Lung microvascular endothelial cell (primary cell): ENCODE measurements at places on chromosomes 13 and 19. TPM values are rescaled to one million over a fixed set of nuclear protein-coding genes. Genes with fewer than 3 reads are reported as not detected.
A peak's percentile ranks its signal among the peaks of the same experiment; 100 is the strongest.

FXYD3 gene
- total RNA-seq: not detected in 2 replicates

RGL3 gene
- total RNA-seq: 0.22 and 1.8 TPM in 2 replicates

FCHO1 gene
- total RNA-seq: 0.20 and 0.65 TPM in 2 replicates

DNA sequence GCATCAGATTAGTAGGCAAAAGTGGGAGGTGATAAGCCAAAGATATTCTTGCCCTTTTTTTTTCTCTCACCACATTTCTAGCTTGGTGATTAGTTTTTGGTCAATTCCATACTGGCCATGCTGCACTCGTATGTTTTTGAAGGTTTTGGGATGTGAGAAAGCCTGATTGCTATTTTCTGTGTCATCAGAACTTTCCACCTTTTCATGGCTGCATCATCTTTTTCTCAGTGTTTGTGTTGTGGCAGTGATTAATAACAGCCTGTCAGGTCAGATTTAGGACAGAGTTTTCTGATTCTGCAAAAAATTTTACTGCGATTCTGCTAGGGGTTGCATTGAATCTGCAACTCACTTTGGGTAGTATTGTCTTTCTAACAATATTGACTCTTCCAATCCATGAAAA lies 32.9 kb downstream of the PSG1 start:
- DNase-seq: no peak

DNA sequence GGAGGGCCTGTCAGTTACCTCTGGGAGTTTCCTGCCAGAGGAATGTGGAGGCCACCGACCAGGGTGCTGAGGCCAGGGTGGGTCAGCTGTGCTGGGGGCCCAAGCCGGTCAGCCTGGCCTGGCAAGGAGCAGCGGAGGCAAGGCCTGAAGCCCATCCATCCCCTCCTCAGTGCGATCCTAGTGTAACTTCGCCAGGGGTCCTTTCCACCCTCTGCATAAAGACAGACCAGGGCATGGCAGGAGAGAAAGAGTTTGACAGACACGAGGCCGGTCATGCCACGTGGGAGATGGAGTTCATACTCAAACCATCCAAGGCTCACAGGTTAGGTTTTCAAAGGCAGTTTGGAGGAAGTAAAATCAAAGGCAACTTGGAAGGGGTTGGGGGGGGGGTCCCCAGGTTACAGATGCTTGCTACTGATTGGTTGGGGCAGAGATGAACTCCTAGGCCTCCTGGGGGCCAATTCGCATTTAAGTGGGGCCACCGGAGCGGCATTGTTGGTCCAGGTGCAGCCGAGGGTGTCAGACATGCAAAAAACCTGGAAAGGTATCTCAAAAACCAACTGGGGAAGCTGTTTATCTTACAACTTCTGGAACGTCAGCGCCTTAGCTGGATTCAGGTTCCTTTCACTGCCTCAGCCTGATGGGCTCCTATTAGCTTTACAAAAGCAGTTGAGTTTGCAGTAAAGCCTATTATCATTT lies 36.8 kb upstream of the DPRX start:
- DNase-seq: no peak

CPB2 gene
- not detected in 2 replicates for total RNA-seq

ATCAY gene
- total RNA-seq: not detected in 2 replicates

GRCh38 chr19:18504886-18505610 lies 16.8 kb downstream of the ELL start:
- no peak for DNase-seq

GRIN2D gene
- 0.20 and 0.22 TPM in 2 replicates for total RNA-seq

DNA sequence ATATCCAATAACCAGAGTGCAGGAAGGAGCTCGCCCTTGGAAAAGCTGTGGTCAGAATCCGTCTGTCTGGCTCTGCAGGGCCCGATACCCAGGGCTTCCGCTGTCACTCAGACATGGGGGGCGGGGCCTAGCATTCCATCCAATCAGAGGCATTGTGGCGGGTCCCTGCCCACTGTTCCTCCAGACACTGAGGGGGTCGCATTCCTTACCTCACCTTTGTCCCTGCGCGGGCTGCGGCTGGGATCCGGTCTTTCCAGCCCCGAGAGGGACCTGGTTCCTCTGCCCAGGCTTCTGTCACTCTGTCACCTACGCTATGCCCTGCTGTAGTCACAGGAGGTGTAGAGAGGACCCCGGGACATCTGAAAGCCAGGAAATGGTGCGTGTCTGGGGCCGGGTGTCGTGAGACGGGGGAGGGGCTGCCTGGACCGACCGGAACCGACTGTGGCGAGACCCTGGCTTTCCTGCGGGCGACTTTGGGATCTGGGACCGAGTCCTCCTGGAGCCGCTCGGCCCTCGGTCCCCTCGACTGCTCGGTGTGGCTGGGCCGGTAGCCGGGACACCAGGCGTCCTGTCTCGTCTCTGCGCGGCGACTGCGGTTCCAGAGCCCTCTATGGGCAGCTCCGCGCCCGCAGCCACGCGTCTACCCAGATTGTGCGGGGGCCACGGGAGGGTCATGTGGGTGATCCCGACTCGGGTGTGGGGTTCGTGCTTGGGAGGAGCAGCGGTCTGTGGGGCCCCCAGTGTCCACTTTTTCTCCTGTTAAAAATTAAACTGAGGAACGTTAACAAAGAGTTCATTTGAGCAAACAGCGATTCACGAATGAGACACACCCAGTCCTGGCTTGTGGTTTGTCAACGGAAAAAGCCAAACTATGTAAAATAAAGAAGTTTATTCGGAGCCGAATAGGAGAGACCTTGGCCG lies at the start of gene ZNF69:
Gene ZNF69 (plus strand): TSS at position 172 of the 921 bp plus-strand sequence. CDS start 142 bp downstream, at position 314.
- peak; percentile 50 for DNase-seq

LRRC8E gene
- under 0.01 and 0.65 TPM in 2 replicates for total RNA-seq

GRCh38 chr19:55165952-55166529 lies 372 bp downstream of the DNAAF3 start:
- peak; percentile 90 for DNase-seq

CABP5 gene
- total RNA-seq: not detected in 2 replicates

DNA sequence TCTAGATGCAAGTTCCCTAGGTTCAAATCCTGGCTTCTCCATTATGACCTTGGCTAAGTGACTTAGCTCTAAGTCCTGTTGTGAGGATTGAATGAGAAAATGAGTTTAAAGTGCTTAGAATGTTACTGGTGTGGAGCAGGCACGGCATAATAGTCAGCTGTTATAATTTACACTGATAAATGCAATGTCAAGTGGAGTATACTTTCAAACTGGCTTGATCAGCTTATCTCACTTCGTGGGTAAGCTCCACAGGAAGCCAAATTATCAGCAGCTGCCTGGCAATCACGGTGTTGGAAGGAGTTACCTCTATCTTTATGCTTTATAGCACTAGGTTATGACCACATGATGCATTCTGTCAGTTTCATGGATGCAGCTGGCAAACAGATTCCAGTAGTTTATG lies 272.8 kb downstream of the OLFM4 start:
- no peak for DNase-seq

C13orf42 gene
- not detected in 2 replicates for total RNA-seq
